Activated CD4-positive, alpha-beta T cell treated with anti-CD3 and anti-CD28 coated beads for 48 hours (primary cell): ENCODE measurements at places on chromosomes 4 and X.

GRCh38 chr4:66095065-66095464 lies 424.8 kb upstream of the EPHA5 start:
- no peak for DNase-seq

DNA sequence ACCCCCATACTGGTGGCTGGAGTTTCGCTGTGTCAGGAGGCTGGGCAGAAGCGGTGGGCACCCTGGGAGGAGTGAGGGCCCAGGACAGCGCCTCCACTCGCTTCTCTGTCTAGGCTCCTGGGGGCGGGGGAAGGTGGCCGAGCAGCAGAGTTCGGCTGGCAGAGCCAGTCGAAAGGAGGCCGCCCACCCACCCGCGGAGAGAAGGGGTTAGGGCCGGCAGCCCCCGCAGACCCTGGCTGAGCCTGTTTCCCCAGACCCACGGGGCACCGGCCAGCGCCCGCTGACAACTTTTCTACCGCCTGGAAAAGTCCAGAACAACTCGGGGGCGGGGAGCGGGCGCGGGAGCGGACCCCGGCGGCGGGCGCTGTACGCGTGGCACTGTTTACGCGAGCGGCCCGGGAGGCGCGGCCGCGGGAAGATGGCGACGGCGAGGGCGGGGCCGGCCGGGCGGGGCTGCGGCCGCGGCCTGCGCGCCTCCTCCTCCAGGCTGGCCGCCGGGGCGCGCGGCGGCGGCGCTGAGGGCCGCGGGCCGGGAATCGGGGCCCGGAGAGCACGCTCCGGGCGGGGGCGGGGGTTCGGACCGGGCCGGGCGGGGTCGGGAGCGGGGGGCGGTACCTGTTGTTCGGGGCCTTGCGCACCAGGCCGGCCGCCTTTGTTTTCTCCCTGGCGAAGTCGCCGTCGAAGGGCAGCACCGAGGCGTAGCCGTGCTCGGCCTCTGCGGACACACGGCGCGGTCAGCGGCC lies 628 bp downstream of the MXD4 start:
- DNase-seq, result peak; percentile 65

DNA sequence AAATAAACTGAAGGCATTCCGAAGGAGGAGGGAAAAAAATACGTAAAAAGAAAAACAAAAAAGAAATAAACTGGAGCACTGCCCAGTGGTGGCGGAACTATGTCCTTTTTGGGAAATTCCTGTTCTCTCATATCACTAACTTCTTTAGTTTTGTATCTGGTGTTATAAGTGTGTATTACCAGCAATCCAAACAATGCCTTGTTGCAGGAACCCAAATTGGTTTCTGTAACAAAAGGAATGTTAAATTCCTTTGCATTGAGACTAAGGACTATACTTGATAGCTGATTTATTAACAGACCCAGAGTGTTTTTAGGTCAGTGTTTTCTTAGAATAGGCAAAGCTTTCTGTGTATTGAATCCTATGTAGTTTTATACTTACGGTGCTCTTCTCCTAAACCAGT lies 6.6 kb downstream of the CCNG2 start:
- no peak for DNase-seq

DNA sequence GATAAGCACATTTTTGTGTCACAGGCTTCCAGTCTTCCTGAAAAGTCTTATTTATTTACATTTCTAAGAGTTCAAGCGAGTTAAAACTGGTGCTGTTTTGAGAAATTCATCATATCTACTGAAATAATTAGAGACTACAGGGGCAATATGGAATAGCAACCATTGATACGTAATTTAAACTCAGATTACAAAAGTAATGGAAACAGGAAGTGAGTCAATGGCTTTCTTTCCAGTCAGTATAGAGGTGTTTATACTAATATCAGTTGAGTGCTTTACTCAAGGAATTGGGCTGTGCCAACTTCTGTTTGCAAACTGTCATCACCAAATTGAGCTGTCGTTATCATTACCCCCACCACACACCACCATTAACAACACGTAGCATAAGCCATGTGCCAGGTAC lies 222.7 kb downstream of the COL25A1 start:
- DNase-seq, result no peak

DNA sequence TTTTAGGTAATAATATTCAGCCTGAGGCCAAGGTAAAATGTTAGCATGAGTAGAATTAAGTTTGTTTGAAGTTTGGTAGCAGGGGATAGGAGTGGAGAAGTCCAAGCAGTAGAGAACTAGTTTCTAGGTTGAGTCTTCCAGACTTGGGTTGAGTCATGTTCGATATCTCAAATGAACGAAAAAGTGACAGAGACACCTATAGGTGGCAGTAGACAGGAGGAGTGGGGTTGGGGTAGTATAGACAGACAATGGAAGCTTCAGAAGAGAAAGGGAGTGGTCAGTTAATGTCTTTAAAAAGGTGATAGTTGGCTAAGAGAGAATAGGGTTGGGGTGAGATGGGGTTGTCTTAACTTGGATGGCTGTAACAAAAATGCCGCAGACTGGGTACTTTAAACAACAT lies 58.7 kb upstream of the EMCN start:
- no peak for DNase-seq

DNA sequence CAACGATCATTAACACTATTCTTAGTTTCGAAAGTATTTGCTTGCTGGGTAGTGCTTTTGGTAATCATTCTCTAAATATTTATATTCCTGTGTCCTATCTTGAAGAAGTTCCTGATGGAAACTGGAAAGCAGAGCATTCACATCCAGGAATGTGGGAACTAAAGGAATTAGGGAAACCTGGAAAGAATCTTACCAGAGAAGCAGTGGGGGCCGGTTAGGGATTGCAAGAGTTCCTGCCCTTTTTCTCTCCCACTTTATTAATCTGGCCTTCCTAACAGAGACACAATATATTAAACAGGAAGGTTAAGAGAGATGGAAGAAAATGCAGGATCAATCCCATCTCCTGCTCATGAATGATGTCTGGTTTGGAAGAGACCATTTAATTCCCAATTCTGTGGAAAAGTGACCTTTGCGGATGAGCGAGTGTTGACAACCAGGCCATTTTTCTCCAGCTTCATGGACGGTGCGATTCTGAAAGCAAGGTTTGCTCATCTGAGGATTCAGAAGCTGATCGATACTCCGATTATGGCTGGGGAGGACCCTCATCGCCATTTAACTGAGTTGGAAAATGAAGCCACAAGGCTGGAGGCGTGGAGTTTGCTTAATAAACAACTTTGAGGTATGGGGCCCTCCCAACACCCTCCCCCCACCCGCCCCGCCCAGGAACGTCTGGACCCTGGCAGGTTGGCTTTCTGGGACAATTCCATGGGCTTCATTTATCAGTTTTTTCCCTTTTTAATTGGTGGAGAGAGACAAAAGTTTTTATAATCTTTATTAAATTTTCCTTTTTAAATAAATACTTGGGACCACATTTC lies 52.3 kb downstream of the C4orf51 start:
- no peak for DNase-seq

- DNase-seq, result no peak
Measured at GRCh38 chr4:84916227-84916626, 50.3 kb downstream of the WDFY3 start.

GRCh38 chr4:119151161-119151560 lies 15.5 kb downstream of the MYOZ2 start:
- DNase-seq, result no peak

- DNase-seq, result no peak
Measured at GRCh38 chrX:46759645-46759974, 692 bp upstream of the SLC9A7 start.

- DNase-seq, result no peak
Measured at GRCh38 chr4:20085156-20085555, 166.5 kb upstream of the SLIT2 start.

DNA sequence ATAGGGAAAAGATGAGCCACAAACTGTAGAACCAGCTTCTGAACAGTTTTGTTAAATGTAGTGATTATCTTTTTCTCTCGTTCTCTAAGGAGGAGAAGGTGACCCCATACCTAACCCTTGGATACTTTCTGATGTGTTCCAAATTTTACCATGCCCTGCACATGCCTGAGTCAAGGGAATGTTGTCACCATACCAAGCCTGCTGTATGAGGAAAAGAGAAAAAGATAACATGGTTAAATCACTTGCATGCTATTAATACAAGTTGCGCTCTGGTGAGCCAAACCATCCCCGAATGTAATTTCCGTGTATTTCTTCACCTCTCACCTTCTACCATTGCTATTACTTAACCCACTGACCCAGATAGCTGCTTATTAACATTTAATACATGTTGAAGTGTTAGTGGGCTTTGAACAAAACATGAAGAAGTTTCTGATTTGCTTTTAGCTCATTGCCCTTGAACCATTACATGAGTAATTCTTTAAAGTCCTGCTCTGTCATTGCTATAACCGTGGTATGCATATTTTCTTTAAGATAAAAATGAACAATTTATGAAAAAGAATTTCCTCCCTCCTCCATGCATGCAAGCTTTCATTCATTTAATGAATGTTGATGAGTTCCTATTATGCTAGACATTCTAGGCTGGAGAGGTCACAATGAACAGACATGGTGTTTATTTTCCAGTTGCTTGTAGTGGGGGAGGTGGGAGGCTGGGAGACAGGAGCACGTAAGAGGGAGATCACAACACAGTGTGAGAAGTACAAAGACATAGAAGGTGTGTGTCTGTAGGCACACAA lies 13.6 kb upstream of the KIT start:
- DNase-seq, result no peak

DNA sequence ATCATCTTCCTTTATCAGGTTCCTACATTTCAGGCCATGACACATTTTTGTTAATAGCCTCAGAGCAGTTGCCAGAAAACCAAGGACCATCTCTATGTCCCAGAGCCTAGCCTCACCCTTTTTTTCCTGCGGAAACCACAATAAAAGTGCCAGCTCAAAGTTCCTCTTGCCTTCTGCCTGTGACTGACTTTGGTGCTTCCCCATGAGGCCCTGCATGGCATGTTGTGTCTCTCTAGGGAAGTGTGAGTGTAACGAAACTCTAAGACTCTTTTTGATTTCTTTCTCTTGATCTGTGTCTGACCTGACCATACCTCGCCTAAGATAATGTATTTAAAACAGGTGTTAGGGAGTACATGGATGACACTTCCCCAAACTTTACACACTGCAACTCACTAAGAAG lies 642.3 kb upstream of the BOD1L1 start:
- peak; percentile 9 for DNase-seq

- peak; percentile 16 for DNase-seq
Measured at GRCh38 chr4:173301518-173302201, 32.5 kb downstream of the HMGB2 start.

DNA sequence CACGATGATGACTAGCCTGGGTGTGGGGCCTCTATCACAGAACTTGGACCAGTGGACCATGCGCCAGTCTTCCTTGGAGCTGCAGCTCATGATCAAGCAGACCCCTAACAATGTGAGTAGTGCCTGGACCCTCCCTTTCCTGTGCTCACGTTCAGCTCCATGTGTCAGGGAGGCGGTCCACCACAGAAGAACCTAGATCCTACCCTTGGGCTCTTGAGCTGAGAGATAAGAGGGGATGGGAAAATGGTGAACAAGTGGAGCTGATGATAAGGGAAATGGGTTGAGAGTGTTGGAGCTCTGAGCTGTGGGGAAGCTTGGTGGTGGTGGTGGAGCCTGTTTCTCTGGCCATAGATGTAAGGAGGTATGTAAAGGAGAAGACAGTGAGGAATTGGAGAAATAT lies 13.1 kb downstream of the MED12 start:
- no peak for DNase-seq

DNA sequence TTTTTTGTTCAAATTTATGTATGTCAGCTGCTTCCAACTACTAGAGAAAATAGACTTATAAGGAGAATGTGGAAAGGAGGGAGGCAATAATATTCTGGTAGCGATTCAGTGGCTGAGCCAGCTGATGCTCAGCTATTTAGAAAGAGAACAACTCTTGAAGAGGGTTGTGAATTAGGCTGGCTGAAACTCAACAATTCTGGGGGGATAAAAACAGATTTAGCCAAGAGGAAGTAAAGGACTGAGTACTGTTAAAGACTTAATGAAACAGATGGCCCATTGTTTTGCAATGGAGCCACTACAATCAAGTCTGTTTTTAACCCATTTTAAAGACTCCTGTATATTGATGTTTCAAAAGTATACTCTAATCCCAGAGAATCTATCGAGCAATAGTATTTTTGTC lies 1058.9 kb downstream of the C4orf33 start:
- no peak for DNase-seq

DNA sequence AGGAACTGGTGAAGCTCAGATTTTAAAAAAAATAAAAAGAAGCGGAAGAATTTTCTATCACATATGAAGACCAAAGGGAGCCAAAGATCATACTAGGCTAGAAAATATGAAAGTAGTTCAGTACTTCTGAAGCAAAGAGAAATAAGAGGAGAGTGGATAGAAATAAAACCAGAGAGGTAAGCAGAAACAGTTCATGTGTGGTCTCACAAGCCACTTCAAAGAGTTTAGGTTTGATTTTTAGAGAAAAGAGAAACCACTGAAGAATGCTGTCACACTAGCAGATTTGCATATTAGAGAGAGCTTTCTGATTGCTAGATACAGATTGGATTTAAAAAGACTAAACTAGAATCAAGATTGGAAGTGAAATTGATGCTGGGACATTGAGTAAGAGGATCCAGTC lies 51.7 kb downstream of the GABRA3 start:
- no peak for DNase-seq

DNA sequence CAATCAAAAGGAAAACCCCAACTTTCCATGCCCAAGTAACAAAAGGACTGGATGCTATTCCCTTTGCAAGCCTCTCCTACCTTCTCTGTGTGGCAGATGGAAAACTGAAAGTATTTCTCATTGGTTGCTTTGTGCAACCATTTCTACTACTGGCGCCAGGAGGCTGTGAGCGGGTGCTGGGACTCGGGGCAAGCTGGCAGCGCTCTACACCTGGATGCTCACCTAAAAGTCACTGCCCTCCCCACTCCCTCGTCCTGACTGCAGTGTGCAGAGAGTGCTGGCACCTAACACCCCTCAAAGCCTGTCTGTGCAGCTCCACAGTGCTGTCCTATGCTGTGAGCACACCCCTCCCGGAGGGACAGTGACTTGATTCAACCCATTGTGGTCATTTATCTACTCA lies 54.2 kb upstream of the STS start:
- no peak for DNase-seq

- DNase-seq, result no peak
Measured at GRCh38 chr4:152087335-152087734, 326.5 kb upstream of the GATB start.

DNA sequence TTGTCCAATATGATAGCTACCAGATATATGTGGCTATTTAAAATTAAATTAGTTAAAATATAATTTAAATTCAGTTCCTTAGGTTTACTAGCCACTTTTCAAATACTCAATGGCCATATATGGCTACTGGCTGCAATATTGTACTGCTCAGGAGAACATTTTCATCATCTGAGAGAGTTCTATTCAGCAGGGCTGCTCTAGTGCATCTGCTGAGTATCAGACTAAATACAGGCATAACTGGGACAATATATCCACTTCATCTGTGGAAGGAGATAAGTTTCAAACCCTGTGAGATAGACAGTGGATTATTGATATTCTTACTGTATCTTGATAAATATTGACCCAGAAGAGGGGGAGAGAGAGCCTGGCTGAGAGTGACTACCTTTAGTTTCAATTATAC lies 240.1 kb upstream of the ANKRD50 start:
- no peak for DNase-seq

- DNase-seq, result no peak
Measured at GRCh38 chrX:129649268-129650182, 5.2 kb downstream of the APLN start.

- DNase-seq, result no peak
Measured at GRCh38 chr4:186240848-186241491, 13.7 kb downstream of the KLKB1 start.

- DNase-seq, result no peak
Measured at GRCh38 chr4:64385220-64385619, 24.0 kb downstream of the TECRL start.

- DNase-seq, result peak; percentile 62
Measured at GRCh38 chr4:177596035-177596434, 153.8 kb upstream of the AGA start.
